Right renal pelvis (tissue), 4 donors: ENCODE measurements at places on chromosomes 2 and 18.

DNA sequence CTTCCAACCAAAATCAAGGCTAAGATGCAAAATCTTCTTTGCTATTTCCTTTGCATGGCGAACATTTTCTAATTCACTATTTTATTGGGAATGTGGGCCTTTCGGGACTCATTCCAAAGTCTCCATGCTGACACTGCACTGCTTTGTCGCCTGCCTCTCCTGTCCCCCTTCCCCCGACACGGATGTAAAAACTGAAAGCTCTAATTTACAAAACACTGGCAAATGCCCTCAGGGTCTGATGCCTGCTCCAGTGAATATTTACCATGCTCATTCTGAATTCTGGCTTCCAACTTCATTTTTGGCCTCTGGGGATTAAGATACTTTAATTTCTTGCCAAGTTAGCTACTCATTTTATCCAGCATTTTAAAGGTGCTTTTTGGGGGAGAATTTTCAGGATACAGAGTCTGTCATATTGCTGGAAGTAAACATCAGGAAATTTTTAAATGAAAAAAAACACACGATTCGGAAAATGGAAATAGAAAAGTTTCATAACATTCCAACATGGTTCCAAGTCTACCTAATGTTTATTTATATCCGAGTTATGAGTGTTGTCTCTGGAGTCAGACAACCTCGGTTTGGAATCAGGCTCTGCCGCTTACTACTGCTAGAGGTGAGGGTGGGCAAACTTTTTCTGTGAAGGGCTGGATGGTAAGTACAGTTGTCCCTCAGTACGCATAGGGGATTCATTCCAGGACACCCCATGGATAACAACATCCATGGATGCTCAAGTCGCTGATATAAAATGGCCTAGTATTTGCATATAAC is 14.6 kb upstream of the LTBP1 start:
- no peak for DNase-seq

- no peak for DNase-seq
Measured at GRCh38 chr18:44123743-44124142, 556.9 kb upstream of the SETBP1 start.

- DNase-seq = no peak
Measured at GRCh38 chr2:46136481-46136880, 160.7 kb upstream of the EPAS1 start.

DNA sequence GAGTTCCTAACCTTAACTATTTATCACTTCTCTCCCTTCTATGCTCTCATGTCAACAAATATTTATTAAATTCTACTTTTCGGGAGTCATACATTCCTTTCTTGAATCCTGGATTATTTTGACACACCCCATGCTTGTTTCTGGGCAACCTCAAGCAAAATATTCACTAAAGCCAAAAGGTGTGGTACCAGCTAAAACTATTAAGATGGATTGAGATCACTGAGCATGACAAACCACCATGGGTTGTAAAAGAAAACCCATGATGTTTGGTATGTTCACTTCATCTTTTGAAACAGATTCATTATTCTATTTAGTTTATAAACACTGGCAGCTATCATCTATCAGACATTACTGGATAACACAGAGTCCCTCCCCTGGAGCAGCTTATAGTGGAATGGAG is 32.5 kb downstream of the DPP4 start:
- no peak for DNase-seq

DNA sequence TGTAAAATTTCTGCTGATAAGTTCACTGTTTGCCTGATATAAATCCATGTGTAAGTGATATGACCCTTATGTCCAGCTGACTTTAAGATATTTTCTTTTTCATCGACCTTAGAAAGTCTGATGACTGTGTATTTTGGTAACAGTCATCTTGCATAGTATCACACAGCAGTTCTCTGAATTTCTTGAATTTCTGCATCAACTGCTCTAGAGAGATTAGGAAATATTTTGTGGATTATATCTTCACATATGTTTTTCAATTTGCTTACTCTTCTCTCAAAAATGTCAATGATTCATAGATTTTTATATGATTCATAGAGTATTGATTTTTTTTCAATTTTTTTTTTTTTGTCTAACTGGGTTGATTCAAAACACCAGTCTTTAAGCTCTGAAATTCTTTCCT is 945.3 kb downstream of the TRIB2 start:
- DNase-seq = no peak

- DNase-seq = no peak
Measured at GRCh38 chr2:181457741-181458425, 697 bp downstream of the ITGA4 start.

- DNase-seq = no peak
Measured at GRCh38 chr2:61229936-61230335, 67.9 kb downstream of the C2orf74 start.

DNA sequence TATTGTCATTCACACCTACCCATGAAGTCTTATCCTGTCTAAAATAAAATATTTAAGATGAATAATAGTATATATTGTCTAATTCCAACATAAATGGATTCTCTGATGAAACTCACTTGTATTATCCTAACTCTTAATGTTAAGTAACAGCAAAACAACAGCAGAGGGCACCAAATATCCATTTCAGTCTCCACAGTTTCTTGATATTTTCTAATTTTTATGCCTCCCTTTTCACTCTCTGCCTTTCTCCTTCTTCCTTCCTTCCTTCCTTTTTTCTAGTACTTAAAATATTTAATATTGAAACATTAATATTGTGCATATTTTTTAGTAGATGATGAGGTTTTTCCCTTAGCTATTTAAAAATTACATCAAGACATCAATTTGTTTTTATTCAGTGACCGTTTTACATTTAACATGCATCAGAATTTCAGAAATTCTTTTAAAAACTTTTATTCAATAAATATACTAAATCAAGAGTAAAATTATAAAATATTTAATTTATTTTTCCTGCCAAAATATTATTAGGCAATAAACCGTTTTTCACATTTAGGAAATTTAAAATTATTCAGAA is 97.6 kb downstream of the WDR7 start:
- peak; percentile 14 for DNase-seq

- no peak for DNase-seq
Measured at GRCh38 chr2:226497146-226497909, 302.3 kb downstream of the IRS1 start.

- peak; percentile 16 for DNase-seq
Measured at GRCh38 chr2:181466661-181467576, 9.7 kb downstream of the ITGA4 start.

DNA sequence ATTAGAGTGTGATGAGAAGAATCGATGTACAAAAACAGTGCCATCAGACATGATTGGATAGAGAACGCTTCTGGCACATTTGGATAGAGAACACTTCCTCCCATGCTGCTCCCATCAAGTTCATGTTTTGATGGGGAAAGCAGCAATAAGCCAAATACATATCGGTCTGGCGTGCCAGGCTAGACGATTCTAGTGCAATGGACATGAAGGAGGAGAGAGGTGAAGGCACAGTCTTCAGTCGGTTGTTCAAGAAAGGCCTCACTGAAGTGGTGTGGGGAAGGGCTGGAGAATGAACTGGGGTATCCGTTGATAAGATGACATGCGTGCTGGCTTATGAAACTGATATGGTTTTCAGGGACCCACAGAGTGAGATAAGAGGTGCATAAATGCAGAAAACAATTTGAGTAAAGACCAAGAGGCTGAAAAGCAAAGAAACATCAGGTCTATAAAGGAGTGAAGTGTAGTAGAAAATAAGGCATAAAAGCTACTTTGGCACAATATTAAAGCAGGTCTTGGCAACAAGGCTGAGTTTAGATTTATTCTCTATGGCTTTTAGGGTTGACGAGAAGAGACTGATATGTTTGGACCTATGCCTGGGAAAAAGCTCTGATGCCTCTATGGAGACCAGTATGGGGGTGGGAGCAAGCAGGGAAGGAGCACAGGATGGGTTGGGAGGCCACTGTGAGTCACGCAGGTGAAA is 117.6 kb upstream of the PIEZO2 start:
- DNase-seq = no peak

- no peak for DNase-seq
Measured at GRCh38 chr18:63109022-63109421, 210.5 kb downstream of the BCL2 start.

- DNase-seq = no peak
Measured at GRCh38 chr2:41400088-41400665, 647.6 kb upstream of the PKDCC start.

DNA sequence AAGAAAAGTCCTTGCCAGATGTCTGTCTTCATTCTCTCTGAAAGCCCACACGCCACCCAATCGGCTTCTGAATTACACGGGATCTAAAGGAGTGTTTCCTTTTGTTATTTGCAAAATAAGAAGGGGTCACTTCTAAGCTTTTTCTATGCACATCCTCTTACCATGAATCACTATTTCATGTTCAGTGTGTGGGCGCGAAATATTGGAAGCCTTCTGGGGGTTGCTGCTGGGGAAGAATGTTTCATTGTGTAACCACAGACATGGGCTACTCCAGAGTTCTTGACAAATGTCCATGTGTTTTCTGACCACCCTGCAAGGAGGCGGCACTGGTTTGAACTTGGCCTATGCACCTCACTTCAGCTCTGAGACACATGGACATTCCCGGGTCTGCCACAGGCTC is 133.6 kb upstream of the APCDD1 start:
- peak; percentile 12 for DNase-seq

GRCh38 chr2:239348563-239349452 is 52.0 kb downstream of the HDAC4 start:
- no peak for DNase-seq

- DNase-seq = no peak
Measured at GRCh38 chr18:59026831-59027410, 112.8 kb upstream of the SEC11C start.

- no peak for DNase-seq
Measured at GRCh38 chr18:57754577-57755338, 48.4 kb downstream of the ATP8B1 start.
